ENCODE measurements at places on chromosomes 2 and 18. TPM values are rescaled to one million over a fixed set of nuclear protein-coding genes. Genes with fewer than 3 reads are reported as not detected.

Gene HTR2B
- polyA plus RNA-seq = 1.2 TPM

Gene MC5R
- not detected for polyA plus RNA-seq

Gene DPYSL5
- not detected for polyA plus RNA-seq

Gene BMP10
- not detected for polyA plus RNA-seq

Gene B3GNT7
- polyA plus RNA-seq = not detected

Gene GCKR
- not detected for polyA plus RNA-seq
